Activated CD4-positive, alpha-beta T cell treated with anti-CD3 and anti-CD28 coated beads, Interleukin-2, amount 10 ng/mL, durations not matched to agents 24 days and 14 days (primary cell): ENCODE measurements at places on chromosomes 5 and 9. TPM values are rescaled to one million over a fixed set of nuclear protein-coding genes. Genes with fewer than 3 reads are reported as not detected.

The HTR1A gene
- not detected in 2 replicates for total RNA-seq

The MYMK gene
- total RNA-seq = not detected in 2 replicates

The CERCAM gene
- 1.3 and 1.6 TPM in 2 replicates for total RNA-seq

DNA sequence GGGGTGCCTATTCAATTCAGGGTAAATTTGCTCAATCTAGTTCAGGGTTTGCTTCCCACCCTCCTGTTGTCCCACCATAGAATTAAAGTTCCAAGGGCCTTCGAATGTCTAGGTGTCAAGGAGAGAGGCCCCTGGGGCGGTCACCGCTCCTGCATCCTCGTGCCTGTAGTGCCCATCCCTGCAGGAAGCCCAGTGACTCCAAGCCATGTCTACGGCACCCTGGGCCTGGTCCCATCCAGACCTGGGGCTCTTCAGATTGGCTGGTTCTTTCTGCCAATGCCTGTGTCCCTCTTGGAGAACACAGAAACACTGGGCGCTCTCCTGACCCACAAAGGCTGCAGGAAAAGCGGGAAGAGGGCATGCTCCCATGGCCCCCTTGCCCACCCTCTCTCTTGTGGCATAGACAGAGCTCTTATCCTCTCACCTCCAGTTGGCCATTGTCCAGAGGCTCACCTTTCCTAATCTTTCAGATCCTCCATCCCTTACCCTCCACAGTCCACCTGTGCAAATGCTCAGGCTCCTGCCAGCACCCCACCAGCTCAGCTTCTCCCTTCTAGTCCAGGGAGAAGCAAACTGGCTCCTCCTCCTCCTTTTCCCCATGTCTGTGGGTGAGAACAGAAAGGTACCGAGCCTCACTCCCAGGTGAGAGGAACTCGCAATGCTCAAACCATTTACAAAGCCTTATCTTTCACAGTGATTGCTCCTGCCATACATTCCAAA lies 253.0 kb upstream of the IRX2 start:
- DNase-seq = no peak

DNA sequence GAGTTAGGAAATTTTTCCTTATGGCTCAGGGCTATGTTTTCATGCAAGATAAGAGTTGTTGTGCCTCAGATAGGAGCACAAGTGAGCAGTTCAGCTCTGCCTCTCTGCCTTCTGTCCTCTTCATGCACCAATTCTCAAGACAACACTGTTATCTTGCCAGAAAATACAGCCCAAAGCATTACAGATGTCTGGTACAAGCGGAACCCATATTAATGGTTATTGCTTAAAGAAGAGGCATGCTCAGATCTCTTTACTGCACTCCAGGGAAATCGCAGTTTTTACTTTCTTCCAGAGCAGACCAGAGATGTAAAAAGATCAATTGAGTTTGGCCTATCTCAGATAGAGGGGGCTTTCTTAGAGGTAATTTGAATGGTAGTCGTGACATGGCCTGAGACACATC lies 361.6 kb upstream of the WWC1 start:
- DNase-seq = no peak

DNA sequence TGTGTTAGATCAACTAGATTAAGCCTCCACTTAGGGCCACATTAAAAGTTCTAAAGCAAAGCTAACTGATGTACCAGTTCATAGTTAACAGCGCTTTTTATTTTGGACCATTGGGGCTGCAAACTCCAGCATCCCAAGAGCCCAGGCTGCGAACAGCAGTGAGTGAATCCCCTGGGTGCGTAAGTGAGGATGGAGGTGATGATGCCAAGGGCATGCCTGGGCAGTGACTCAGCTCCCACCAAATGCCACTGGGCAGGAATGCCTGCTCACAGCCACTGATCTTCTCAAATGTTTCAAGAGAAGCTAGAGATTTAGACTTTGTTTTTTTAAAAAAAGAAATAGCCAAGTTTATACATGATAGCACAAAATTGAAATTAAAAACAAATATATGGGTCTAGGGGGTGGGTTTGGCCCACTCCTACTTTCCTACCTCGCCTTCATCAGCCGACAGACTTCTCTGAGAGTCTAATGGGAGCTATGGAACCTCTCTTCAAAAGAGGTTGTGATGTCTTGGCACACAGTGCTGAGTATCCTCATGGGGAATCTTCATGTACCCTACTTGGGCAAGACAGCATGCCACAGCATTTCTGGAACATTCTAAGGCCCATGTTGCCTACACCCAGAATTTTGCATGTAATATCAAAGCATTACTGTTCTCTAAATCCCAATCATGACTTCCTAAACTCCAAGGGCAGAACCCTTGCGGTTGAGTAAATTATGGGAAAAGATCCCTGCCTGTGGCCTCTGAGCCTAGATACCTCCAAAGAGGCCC lies 398.1 kb downstream of the EBF1 start:
- DNase-seq = no peak

DNA sequence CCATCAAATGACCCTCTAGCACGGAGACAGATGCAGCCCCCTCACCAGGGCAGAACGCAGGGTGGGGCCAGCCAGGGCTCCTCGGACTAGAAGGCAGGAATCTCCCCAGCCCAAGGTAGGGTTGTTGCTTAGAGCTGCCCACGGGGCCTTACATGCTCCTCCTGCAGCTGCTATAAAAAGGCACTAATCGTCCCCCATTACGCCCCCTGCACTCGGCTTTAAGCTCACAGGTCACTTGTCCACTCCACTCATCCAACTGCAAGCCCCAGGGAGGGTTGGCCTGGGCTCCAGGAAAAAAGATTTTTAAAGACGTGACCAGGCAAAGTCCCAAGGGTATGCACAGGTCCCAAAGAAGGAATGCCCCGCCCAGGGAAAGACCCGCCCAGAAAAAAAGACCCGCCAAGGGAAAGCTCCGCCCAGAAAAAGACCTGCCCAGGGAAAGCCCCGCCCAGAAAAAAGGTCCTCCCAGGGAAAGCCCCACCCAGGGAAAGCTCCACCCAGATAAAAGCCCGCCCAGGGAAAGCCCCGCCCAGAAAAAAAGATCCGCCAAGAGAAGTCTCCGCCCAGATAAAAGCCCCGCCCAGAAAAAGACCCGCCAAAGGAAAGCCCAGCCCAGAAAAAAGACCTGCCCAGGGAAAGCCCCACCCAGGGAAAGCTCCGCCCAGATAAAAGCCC lies 11.1 kb downstream of the GRIN1 start:
- DNase-seq = peak; percentile 81

GRCh38 chr9:88754886-88755285 lies 219.9 kb downstream of the NXNL2 start:
- DNase-seq = peak; percentile 40
